ENCODE measurements at places on chromosomes 11 and 22.

DNA sequence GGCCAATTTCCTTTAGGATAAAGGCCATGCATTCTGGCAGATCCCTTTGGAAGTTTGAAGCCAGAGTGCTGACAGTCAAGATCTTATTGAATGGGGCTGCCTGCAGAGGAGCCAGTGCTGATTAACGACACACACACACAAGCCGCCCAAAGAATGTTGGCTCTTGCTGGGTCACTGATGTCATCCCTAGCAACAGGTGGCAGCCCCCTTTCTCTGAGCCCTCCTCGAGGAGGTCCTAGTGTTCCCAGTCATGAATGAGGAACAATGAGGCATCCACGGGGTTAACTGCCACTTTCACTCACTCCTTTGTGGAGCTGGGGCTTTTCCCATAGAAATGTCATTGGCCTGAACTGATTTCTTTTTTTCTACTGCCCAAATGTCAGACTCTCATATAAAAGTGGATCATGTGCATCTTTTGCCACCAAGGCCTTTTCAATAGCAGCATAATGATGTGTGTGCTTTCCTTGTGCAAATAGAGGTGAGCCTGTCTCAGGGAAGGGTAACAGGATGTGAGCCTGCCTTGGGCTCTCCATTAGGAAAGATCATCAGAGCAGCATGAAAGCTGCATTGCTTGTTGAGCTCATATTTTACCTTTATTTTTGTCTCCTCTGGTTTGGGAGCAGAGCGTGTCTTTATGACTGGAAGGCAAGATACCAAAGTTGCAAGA lies 301.8 kb upstream of the MTNR1B start:
- no peaks in the 10 kb centered on the region for H3K27me3 ChIP-seq
- H3K27ac ChIP-seq = no peak overlapping the region
- H3K36me3 ChIP-seq = no peaks in the 10 kb centered on the region
- no peak overlapping the region for H3K4me3 ChIP-seq
- no peak for DNase-seq

- no peaks in the 10 kb centered on the region for H3K27me3 ChIP-seq
- H3K4me3 ChIP-seq = no peak overlapping the region
- H3K4me1 ChIP-seq = no peaks in the 10 kb centered on the region
- H3K36me3 ChIP-seq = no peaks in the 10 kb centered on the region
- H3K27ac ChIP-seq = no peak overlapping the region
These were observed 101.0 kb downstream of the GGTLC2 start for GRCh38 chr22:22745225-22746060.

GRCh38 chr11:19284881-19285280 lies 44.1 kb upstream of the E2F8 start:
- no peak overlapping the region for H3K4me3 ChIP-seq
- no peak for DNase-seq
- no peaks in the 10 kb centered on the region for H3K36me3 ChIP-seq

DNA sequence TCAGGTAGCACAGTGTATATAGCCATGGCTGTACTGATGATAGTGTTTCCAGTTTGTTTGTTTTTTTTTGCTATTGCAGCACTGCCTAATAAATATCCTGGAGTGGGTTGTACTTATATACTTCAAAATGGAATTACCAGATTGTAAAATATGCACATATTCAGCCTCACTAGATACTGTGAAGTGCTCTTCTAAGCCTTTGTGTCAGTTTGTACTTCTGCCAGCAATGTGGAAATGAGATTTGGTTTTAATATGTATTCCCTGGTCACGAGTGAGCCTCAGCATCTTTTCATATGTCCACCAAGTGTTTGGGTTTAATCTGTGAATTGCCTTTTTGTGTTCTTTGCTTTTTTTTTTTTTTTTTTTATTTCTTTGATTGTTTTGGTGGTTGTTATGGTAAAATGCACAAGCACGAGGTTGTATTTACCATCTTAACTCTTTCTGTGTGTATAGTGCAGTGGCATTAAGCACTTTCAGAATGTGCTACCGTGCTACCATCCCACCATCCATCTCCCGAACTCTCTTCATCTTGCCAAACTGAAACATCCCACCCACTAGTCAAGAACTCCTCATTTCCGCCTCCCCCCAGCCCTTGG lies 34.9 kb downstream of the ST3GAL4 start:
- no peak for DNase-seq
- no peak overlapping the region for H3K27ac ChIP-seq
- H3K27me3 ChIP-seq = no peaks in the 10 kb centered on the region
- no peaks in the 10 kb centered on the region for H3K36me3 ChIP-seq
- peaks cover 71% of the 10 kb centered on the region for H3K4me1 ChIP-seq

- H3K4me1 ChIP-seq = peaks cover 17% of the 10 kb centered on the region
- peaks cover 8% of the 10 kb centered on the region for H3K36me3 ChIP-seq
- no peak for DNase-seq
- no peak overlapping the region for H3K27ac ChIP-seq
- no peaks in the 10 kb centered on the region for H3K27me3 ChIP-seq
- H3K4me3 ChIP-seq = no peak overlapping the region
These were observed 4.1 kb upstream of the SAC3D1 start for GRCh38 chr11:65036931-65037330.

DNA sequence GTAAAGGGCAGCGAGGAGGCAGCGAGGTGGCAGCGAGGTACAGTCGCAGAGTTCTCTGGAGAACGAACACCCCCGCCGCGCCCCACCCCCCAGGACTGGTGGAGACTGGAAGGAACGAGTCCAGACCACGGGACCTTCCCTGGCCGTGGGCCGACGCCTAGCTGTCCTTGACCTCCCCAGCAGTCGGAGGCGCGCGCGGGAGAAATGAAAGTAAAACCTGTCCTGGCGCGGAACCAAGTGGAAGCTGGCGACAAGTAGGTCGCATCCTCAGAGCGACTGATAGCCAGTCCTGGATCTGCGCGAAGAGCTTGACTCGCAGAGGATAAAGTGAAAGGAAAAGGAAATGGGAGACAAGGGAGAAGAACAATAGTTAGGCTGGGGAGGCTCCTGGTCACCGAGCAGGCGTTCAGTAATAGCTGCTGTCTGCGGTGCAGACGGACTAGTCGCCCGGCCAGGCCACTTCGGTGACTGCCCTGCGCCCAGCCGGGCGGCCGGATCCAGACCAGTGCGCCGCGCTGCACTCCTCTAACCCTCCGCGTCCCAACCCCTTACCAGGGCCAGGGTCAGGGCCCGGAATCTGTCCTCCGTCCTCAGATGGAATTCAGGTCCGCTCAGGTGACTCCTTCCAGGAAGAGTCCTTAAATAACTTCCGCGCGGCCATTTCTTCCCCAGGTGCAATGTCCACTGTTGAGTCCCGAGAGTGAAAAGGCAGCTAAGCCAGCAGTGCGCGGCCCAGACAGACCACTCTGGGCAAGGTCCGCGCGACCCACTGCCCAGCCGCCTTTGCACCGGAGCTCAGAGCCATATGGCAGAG lies 1.9 kb upstream of the ADM start:
- peak overlapping the region; percentile 91 for H3K27ac ChIP-seq
- no peaks in the 10 kb centered on the region for H3K36me3 ChIP-seq
- peaks cover 14% of the 10 kb centered on the region for H3K27me3 ChIP-seq
- peaks cover 26% of the 10 kb centered on the region for H3K4me1 ChIP-seq
- H3K4me3 ChIP-seq = peak overlapping the region; percentile 78

GRCh38 chr11:93700830-93701229 lies 39.3 kb downstream of the CEP295 start:
- no peak overlapping the region for H3K27ac ChIP-seq
- no peak for DNase-seq
- H3K4me3 ChIP-seq = no peak overlapping the region
- no peaks in the 10 kb centered on the region for H3K27me3 ChIP-seq
- H3K4me1 ChIP-seq = no peaks in the 10 kb centered on the region

DNA sequence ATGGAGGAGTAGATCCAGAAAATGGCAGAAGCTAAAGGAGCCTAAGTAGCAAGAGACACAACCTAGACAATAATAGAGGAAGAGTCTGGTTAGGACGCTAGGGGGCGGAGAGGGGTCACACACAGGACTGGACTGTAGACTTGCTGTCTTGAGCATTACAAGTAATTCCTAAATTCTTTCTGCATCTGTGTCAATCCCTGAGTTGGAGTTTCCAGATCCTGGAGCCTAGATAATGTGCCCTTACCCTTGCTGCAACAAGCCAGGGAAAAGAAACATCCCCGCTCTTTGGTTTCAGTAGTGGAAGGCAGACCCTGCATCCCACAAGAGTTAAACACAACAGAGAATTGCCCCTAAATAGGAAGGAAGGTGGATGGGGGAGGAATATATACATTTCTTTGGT lies 14.9 kb upstream of the CCDC73 start:
- no peaks in the 10 kb centered on the region for H3K36me3 ChIP-seq
- H3K27me3 ChIP-seq = no peaks in the 10 kb centered on the region
- no peaks in the 10 kb centered on the region for H3K4me1 ChIP-seq

- no peaks in the 10 kb centered on the region for H3K4me1 ChIP-seq
- H3K27ac ChIP-seq = no peak overlapping the region
- H3K36me3 ChIP-seq = no peaks in the 10 kb centered on the region
- DNase-seq = no peak
These were observed 102.9 kb downstream of the USP35 start for GRCh38 chr11:78291503-78292108.

Measured in esophagus squamous epithelium (tissue), 5 donors.